ENCODE measurements at places on chromosomes 3 and 15.

- DNase-seq, result no peak
Observed at GRCh38 chr3:36488077-36488789, 107.9 kb downstream of the STAC start.

GRCh38 chr3:1374471-1374870 is 281.6 kb downstream of the CNTN6 start:
- DNase-seq, result no peak

DNA sequence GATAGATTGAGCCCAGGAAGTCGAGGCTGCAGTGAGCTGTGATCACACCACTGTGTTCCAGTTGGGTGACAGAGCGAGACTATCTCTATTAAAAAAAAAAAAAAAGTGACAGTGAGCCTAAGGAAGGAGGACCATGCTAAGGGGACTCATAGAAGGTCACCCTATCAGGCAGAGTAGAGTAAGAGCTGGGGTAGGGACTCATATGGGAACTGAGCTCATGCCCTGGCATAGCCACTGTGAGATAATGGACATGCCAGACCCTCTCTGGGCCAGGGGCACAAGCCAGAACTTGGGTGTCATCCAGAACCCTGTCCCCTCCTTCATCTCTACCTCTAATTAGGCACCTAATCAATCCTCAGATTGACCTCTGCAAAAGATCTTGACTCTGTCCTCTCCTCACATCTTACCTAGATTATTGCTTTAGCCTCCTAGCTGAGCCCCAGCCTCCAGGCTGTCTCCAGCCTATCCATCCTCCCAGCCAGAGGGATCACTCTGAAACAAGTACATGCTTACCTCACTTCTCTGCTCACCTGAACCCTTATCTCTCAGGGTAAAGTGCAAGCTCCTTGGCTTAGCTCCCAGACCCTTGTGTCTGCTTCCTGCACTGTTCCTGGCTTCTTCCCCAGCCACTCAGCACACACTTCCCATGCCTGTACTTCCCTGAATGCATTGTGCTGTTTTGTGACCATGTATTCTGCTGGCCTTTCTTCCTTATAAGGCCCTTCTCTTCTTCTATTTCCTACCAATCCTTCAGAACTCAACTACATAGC is 76.4 kb downstream of the DAPK2 start:
- no peak for DNase-seq

GRCh38 chr3:53068176-53068575 is 22.3 kb upstream of the SFMBT1 start:
- no peak for DNase-seq

GRCh38 chr3:17339132-17339575 is 403.3 kb downstream of the TBC1D5 start:
- no peak for DNase-seq

DNA sequence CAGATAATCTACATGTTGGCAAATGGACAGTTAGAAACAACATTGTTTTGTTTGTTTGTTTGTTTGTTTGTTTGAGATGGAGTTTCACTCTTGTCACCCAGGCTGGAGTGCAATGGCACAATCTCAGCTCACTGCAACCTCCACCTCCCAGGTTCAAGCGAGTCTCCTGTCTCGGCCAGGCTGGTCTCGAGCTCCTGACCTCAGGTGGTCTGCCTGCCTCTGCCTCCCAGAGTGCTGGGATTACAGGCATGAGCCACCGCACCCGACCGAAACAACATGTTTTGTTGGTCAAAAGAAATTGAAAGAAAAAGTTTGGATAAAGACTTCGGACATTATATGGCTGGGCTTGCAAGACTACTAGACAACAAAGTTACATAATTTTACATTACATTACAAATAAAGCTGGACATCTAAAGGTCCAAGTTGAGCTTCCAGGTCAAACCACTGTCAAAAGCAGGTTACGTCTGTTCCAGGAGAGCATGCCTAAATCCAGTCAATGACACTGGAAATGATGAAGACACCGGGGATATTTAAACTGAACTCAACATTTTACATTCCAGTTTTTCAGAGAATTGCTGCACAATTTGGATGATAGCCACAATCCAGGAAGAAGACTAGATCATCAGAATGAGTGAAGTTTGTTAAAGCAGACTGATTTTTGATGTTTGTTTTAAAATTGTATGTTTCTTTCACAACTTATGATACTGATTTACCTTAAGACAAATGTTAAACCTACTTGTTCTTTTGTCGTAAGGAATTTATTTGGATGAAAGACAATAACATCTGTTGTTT is 18.6 kb downstream of the SERP1 start:
- DNase-seq, result no peak

- DNase-seq, result no peak
Observed at GRCh38 chr15:74552773-74553441, 11.9 kb downstream of the ARID3B start.

DNA sequence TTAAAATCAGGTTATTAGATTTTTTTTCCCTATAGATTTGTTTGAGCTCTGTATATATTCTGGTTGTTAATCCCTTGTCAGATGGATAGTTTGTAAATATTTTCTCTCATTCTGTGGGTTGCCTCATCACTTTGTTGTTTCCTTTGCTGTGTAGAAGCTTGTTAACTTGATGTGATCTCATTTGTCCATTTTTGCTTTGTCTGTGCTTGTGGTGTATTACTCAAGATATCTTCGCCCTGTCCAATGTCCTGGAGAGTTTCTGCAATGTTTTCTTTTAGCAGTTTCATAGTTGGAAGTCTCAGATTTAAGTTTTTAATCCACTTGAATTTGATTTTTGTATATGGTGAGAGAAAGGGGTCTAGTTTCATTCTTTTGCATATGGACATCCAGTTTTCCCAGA is 699.1 kb downstream of the NAALADL2 start:
- no peak for DNase-seq

DNA sequence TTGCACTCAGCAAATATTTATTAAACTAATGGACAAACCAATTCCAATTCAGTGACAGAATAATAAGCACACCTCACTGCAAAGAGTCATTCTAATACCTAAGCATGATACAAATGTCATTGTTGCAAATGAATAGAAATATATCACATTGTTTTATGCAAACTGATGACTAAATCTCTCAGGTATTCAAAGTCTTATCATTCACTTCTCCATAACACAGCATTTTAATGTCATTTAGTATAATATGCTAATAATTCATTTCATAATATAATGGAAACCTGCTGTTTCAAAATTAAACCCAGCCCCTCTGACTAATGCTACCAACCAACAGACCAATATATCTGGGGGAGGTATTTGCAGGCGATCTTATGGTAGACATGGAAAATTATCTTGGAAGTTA is 71.8 kb downstream of the FGF7 start:
- DNase-seq, result no peak

DNA sequence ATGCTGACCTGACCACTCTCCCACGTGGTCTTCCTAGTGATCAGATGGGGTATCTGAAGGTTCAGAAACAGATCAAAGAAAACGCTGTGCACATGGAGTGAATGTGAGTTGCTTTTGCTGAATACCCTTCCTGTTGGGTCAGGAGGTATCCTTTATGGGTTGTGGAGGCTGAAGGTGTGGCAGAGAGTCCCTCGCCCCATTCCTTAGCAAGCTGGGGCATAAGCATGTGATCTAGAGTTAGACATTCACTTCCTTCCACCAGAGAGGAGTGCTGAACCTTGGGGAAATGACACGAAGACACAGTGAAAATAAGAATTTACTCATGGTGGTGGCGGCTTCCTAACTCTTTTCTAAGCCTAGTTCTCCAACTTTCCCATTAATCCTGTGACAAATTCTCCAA is 27.8 kb upstream of the SPTBN5 start:
- no peak for DNase-seq

Measured in RPMI8226 (cell line).